ENCODE measurements at places on chromosomes 7 and 10.

GRCh38 chr10:117410557-117410956 lies 35.3 kb upstream of the PDZD8 start:
- no peak for DNase-seq

DNA sequence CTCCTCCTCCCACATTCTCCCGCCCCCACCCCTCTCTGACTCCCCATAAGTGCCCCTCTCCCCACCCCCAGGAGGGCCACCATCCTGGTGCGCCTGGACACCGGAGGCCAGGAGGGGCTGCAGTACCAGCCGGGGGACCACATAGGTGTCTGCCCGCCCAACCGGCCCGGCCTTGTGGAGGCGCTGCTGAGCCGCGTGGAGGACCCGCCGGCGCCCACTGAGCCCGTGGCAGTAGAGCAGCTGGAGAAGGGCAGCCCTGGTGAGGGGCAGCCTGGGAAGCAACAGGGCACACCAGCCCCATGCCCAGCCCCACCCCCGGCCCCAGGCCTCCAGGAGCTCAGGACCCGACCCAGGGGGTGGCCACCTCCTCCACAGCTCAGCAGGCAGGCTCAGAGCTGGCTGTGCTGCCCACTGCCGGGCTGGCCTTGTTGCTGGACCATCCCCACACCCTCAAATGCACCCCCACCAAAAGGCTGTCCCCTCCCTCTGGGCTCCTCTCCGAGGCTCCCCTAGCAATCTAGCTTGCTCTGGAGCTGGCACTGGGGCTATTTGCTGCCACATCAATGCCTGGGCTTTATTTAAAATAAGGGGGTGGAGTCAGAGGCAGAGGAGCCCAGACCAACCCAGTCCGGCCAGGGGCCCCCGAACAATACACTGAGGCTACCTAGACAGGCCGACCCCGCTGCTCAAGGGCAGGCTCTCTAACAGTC lies 14.8 kb downstream of the ATG9B start:
- no peak for DNase-seq

- DNase-seq: no peak
These were observed 478.6 kb downstream of the LRMDA start for GRCh38 chr10:75910032-75910431.

- DNase-seq: no peak
These were observed 345.9 kb upstream of the SMIM30 start for GRCh38 chr7:113464096-113464855.

GRCh38 chr10:4981722-4982471 lies 18.7 kb downstream of the AKR1C1 start:
- no peak for DNase-seq

Measured in RWPE2 (cell line).